Muscle of arm (tissue), 14 donors: ENCODE measurements at places on chromosomes 12 and 14.

GRCh38 chr14:99342204-99342603 lies 70.2 kb upstream of the BCL11B start:
- no peak for DNase-seq

DNA sequence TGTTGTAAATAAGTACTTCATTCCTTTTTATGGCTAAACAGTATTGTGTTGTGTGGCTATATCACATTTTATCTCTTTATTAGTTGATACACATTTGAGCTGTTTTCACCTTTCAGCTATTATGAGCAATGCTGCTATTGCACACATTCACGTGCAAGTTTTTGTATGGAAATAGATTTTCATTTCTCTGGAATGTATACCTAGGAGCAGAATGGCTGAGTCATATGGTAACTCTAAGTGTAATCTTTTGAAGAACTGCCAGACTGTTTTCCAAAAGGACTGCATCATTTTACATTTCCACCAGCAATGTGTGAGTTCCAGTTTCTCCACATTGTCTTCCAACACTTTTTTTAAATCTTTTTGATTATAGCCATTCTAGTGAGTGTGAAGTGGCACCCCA lies 134.0 kb downstream of the SRGAP1 start:
- DNase-seq: no peak

DNA sequence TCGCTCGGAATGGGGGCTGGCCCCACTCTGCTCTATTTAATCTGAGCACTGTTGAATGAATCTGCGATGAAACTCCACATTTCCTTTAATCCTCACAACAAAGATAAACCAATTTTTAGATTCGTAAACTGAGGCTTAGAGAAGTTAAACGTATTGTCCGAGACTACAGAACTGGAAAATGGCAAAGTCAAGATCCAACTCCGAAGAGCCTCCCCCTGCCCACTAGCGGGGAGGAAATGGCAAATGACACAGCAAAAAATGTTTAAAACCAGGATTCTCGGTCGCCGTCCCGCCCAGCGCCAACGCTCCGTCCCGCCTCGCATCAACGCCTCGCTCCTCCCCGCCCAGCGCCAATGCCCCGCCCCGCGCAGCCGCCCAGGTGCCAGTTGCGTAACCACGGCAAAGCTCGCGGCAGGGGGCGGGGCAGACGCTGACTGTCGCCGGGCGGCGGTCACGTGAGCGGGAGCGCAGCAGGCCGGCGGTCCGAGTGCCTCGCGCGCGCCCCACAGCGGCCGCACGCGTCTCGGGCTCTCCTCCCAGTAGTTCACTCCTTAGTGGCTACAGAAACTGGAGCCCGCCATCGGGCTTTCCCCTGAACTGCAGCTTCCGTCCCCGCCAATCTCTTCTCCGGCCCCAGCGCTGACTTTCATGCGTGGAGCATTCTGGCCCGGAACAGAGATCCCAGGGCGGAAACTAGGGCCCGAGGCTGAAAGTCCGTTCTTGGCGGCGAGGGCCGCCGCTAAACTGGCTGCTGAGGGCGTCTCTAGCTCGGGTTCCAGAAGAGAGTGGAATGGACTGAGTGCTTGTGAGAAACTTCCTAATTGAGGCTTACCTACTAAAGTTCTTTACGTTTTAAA lies 13.6 kb upstream of the LRRC23 start:
- DNase-seq: peak; percentile 97

GRCh38 chr14:71138448-71139293 lies 231.4 kb downstream of the PCNX1 start:
- DNase-seq: peak; percentile 58

DNA sequence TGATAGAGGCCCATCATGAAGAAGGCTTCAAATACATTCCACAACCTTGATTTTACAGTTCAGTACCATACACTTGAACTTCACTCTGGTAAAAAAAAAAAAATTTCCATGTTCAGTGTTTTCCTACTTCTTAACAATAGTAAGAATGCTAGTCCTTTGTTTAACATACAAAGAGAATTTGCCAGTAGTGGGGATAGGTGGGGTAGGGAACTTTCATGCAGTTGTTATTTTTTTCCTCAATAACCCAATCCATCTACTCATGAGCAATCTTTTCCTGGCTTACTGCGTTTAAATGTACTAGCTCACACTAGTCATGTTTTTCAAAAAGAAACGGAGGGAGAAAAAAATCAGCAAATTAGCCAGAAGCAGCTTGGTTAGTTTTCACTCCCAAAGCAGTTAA lies 206.1 kb downstream of the PRKD1 start:
- peak; percentile 9 for DNase-seq
